Activated naive CD4-positive, alpha-beta T cell treated with anti-CD3 and anti-CD28 coated beads for 36 hours (primary cell): ENCODE measurements at places on chromosomes 3 and 15. TPM values are rescaled to one million over a fixed set of nuclear protein-coding genes. Genes with fewer than 3 reads are reported as not detected.

Gene UPK1B
- not detected for total RNA-seq

Gene FBXW12
- not detected for total RNA-seq

Gene DLEC1
- 0.17 TPM for total RNA-seq

- no peak for DNase-seq
Observed at GRCh38 chr3:146468234-146468633, 1.1 kb downstream of the PLSCR2 start.

- DNase-seq, result no peak
Observed at GRCh38 chr3:10695595-10696285, 120.3 kb upstream of the SLC6A11 start.

DNA sequence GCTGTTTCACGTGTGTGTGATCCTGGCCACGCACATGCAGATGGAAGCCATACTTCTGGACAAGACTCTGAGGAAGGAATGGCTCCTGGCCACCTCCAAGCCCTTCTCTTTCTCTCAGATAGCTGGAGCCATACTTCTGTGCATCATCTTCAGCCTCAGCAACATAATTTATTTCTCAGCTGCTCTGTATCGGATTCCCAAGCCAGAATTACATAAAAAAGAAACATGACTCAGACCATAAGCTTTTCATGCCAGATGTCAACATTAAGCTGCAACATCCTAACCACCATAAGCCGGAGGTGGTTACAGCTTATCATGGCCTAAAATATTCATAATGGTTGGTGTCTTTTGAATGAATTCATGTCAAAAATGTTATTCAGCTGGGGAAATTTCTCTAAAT is 10.6 kb upstream of the KIF23 start:
- DNase-seq, result no peak

DNA sequence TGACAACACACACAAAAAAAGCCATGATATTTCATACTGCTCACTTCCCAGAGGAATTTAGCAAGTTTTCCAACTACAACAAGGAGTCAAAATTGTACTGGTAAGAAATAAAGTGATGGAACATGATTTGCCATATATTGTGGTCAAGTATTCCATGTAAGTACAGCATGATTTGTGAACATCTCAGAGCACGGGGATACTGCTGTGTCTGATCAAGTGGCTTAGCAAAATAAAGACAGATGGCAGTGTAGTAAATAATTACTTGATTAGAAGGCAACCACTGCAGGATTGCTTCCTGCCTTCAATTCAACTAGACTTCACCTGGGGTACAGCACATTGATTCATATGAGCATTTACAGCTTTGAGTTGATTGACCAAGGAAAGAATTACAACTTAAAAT is 51.6 kb upstream of the DUT start:
- no peak for DNase-seq

DNA sequence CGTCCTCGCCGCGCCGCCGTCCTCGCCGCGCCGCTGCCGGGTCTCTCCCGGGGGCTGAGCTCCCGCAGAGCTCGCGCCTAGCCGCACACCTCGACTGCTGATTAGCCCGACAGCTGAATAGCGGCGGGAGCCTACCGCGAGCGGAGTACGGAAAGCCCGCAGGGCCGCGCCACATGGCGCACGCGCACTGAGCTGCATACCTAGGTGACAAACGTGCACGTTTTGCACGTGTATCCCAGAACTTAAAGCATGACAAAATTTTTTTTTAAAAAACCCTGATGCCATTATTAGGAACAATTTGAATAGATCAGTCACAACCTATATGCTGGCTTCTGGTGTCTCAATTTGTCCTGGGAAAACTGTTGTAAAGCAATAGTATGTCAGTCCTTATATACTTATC is at the start of gene GOLGA8A:
Gene GOLGA8A, minus strand, starts transcription at position 122 of the 400 bp plus-strand sequence. CDS start 48,117 bp downstream, outside the sequence.
- DNase-seq, result peak; percentile 58

- no peak for DNase-seq
Observed at GRCh38 chr15:65204931-65205660, 6.2 kb downstream of the CILP start.

DNA sequence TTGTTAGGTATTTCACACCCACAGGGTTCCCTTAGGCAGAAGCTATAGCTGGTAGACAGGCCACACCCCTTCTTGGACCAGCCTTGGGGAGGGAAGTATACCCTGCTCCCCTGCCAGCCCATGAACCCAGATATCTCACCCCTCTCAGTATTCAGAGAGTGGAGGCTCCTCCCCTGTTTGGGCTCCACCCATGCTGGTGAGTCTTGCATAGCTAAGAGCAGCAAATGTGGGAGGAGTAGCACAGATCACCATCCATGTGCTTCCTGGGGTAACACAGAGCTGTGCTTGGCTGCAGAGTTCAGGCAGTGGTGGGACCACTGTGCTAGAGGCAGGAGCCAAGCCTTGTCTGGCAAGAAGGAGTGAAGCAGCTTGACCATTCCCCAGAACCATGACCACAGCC is 427.2 kb downstream of the ZIC1 start:
- no peak for DNase-seq

DNA sequence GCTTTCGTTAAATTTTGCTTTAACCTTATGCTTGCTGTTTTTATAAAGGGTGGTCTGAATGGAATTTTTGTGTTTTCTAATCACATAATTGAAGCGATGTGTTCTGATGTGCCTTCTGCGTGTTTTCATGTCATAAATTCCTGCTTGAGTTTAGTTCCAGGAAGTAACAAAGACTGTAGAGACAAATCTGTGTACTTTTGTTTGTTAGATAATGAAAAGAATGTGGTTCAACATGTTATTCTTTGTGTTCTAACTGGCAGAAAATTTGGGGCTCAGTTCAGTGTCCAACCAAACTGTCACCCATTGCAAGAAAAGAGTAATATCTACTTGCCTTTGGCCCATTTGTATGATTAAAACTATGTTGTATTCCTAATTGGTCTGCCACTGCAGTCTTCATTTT is 324.0 kb downstream of the DIPK2A start:
- DNase-seq, result no peak

DNA sequence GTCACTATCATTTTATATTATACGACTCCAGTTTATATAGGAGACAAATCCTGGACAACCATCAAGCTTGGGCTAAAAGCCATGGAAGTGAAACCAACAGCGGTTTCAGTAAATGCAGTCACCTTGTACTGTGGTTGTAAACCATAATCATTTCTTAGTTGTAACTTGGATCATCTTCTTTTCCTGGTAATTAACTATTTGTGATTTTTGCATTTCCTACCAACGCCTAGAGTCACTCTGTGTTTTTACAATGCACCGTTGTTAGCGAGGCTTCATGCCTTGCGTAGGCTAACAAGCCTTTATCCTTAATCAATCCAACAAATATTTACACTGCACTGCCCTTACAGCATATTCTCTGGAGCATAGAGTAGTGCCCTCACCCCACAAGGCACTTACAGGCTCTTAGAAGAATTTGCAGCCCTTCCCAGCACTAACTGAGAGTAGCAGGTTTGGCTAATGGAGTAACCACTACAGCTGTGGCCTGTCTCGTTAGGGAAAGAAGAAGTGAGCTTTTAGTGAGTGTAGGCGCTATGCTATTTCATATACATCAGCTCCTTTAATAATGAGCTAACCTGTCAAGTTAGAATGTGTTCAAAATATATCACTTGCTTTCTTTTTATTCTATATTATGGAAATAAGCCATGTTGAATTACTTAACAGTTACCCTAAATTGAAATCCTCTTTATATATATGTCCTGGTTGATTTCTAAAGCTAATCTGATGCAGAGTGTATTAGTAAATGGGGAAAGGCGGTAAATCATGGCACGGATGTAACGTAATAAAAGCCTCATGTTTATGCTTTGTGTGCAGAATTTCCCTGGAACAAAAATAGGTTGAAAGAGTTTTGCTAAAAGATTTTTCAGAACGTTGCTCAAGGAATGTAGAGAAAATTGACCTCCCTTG is 62.8 kb downstream of the ABHD2 start:
- no peak for DNase-seq

DNA sequence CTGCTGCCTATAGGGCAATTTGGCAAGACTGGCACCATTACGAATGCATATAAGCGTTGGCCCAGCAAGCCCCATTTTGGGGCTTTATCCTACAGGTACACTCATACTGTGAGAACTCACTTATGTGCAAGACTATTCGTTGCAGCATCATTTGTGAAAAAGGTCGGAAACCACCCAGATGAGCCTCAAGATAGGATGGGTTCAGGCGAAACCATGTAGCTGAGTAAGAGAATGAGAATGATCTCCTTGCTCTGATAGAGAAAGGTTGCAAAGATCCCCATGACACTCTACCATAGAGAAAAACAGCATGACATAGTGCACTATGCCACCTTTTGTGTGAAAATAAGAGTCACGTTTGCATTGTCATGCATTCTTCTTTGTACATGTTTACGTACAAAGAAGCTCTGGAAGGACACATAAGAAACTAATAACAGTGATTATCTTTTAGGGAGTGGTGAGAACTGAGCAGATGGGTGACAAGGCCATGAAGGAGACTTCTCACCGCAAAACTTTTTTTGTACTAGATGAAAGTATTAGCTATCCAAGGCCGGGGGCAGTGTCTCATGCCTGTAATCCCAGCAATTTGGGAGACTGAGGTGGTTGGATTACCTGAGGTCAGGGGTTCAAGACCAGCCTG is 50.0 kb downstream of the RHCG start:
- no peak for DNase-seq
